ENCODE measurements at places on chromosomes 7 and 10.

DNA sequence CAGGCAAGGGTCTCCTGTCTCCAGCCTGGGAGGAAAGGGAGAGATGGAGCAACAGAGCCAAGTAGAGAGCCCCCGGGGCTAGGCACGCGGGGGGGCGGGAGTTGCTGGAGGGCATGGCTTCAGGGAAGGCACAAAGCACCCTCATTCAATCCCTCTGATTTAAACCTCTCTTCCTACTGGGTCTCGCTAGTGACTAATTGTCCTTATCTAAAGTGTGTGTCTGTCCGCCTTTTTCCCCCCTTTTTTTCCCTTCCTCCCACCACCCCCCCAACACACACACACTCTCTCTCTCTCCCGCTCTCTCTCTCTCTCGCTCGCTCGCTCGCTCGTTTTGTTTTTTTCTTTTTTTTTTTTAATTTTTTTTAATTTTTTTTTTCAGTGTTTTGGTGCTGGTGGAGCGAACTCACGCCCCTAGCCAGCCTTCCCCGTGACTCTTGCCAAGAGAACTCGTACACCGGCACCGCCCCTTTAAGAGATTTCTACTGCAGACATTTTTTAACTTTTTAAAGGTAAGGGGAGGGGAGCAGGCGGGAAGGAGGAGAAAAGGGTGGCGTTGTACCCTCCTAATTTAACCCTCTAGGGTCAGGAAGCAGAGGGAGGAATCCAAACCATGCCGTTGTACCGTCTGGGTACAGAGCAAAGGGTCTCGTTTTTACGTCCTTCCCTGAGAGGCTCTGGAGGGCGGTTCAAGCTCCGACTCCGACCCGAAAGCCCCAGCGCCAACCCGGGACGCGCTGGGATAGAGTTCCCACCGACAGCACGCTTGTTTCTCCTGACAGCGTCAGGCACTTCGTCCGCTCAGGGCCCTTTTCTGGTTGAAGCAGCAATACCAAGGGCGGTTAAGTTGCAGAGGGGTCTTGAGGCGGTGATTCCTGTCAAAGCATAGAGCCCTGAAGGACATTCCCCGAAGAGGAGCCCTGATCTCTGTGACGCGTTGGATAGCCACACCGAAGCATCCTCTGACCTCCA is at the start of gene HPSE2:
TSS of gene HPSE2 (minus strand) at position 195 of the 969 bp plus-strand sequence.
- DNase-seq: no peak

DNA sequence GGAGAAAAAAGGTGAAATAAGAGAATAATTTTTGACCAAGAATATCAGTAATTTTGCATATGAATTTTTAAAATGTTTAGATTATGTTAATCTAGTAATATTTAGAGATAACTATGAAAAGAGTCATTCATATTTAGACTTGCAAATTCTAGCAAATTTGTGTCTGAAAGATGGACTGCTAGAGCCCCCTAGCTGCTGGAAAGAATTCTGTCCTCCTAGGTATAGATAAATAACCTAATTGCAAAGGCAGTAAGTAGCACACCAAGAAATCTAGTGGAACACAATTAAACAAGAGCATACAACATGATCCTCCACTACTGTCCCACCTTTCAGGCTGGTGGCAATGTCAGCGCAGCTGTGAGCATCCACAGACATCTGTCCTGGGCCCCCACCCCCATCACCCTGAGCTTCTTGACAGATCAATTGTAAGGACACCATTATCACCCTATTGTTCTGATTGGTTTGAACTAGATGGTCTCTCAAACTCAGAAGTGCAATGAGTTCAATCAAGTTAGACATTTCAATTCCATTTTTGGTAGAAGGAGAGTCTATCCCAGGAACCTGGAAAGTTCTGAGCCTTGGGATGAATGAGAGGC is 15.0 kb upstream of the GFRA1 start:
- DNase-seq: no peak

GRCh38 chr10:85606401-85606800 is 760.2 kb downstream of the GRID1 start:
- no peak for DNase-seq

GRCh38 chr10:95880704-95881103 is 27.1 kb upstream of the CC2D2B start:
- no peak for DNase-seq

- DNase-seq: no peak
Measured at GRCh38 chr7:90349305-90349704, 2.8 kb downstream of the GTPBP10 start.

DNA sequence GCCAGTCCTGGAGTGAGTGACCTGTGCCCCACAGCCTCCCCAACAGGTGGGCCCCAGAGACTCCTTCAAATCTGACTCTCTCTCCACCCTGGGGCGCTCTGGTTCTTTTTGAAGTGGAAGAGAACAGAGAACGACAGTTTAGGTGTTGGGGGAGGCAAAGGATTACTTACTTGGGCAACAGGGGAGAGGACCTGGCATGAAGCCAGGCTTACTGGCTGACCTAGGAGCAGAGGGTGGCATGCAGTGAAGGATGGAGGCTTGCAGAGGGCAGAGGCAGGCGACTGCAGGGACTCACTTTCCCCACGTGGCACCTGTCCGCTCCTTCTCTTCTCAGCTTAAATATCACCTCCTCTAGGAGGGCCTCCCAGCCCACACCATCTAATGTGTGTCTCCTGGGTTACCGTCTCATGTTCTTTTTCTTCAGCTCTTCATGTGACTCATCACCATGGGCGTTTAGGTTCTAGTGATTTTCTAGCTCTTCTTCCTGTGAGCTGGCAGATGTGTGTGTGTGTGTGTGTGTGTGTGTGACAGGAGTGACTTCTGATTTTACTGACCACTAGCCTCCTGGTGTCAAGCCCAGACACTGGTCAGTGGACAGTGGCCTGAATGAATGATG is 15.5 kb downstream of the LZTS2 start:
- DNase-seq: no peak

DNA sequence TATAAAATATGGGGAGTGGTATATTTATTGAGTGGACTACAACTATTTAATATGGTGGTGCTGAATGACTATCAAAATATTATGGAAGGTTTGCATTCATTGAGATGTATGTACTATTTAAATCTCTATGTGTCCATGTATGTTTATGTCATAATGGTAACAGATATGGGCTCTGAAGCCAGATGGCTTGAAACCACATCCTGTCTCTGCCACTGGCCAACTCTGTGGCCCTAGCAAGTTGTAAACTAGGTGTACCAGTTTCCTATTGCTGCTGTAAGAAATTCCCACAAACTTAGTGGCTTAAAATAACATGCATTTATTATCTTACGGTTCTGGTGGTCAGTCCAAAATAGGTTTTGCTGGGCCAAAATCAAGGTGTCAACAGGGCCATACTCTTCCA is 198.1 kb upstream of the NFE2L3 start:
- no peak for DNase-seq

DNA sequence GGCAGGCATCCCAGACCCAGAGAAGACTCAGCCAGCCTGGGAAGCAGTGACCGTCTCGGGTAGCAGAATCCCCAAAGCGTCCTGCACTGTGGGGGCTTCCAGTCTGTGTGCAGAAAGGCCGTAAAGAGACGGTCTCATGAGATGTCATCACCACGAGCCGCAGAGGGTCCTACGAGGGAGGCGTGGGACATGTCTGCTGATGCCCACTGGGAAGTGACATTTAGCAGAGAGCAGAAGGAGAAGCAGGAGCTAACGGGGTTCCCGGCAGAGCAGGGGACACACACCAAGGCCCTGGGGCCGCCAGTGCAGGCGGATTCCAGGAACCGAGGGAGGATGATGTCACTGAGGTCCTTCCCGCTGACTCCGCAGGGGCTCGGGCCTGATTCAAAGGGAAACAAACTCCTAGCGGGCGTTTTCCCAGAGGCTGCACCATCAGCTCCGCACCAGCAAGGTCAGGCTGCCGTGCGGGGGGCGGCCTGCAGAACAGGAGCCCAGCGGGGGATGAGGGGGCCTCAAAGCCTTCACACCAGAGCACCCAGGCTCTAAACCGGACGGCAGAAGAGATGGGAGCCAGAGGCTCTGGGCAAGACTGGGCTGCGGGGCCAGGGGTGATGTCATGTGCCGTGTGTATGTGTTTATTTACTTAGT is 85.4 kb upstream of the PDGFA start:
- no peak for DNase-seq

DNA sequence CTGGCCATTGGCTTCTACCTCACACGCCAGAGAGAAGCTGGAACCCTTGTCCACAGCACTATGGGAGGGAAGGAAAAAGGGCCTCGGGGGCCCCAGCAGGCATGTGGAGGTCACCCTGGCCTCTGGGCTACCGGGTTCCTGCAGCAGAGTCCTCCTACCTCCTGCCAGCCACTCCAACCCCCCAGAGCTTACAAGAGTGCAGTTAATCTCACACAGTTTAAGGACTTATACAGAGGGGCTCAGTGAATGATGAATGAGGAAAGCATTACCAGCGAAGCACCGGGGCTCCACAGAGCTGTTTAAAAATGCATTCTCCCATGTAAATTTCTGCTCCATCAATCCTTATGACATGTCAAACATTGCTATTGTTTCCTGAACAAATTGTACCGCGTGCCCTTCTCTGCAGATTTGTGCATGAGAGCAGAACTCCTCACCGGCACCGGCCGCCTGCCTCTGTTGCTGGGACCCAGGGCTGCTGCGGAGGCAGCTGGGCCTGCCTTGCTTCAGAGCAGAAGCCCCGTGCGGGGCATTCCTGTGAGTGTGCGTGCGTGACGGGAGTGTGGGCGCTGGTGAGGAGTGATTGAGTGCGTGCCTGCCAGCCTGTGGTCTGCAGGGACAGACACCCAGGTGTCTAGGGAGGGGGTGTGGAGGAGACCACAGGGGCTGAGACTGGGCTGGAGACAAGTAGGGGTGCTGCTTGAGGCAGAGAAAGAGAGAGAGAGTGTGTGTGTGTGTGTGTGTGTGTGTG is 52.8 kb downstream of the C10orf105 start:
- no peak for DNase-seq

GRCh38 chr10:6231146-6231545 is 28.4 kb downstream of the PFKFB3 start:
- DNase-seq: no peak

DNA sequence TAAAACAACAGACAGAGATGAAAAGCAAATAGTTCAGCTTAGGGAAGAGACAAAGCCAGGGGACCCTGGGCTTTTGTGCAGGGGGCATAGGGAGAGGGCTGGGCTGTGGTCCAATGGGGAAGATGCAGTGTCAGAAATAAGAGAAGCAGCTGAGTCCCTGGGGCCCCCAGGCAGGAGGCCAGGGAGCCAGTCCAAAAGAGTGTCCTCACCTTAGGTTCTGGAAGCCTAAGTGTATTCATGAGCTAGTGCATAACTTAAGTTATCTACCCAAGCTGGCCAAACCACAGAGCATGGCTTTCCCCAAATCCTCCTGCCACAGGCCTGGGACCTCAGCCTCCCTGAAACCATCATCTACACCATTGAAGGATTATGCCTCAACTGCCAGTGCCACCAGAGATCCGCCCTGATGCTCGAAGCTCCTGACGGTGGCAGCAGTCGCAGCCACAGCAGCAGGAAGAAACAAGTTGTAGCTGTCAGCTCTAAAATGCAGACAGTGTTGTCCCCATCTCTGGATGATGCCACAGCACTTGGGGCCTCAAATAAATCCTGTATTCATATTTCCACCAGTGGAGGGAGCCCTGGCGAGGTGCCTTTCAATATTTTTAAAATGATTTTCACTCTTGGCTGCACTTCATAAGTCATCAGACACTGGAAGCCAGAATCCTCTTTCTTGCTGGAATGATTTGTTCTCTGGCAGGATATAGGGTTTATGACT is 574.6 kb downstream of the GRID1 start:
- DNase-seq: no peak

DNA sequence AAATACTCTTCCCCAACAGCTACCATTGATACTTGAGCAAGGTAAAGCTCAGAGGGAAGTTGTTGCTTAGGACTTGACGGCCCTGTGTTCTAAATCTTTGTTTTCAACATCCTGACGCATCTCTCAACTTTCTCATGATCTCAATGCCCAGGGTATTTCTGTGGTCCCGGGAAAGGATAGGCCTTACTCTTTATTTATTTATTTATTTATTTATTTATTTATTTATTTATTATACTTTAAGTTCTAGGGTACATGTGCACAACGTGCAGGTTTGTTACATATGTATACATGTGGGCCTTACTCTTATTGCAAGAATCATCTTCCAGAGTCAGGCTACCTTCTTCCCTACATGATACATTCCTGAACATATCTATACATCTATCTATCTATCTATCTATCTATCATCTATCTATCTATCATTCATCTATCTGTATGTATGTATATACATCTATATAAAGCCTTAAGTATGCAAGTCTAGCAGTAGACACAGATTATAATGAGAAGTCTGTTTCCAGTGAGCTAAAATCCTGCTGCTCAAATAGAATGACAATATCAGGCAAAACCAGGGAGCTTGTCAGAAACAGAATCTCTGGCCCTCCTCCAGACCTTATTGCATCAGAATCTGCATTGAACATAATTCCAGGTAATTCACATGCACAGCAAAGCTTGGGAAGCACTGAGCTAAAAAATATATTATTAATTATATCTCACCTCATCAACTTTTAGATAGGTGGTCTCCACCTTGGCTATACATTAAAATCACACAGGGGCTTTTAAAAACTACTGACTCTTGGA is 12.2 kb upstream of the CPA5 start:
- no peak for DNase-seq

- no peak for DNase-seq
Measured at GRCh38 chr7:44595934-44596635, 10.3 kb upstream of the OGDH start.

- no peak for DNase-seq
Measured at GRCh38 chr10:70090013-70090412, 37.4 kb downstream of the MACROH2A2 start.
